PC-3 (cell line): ENCODE measurements at places on chromosomes 12 and 14.

GRCh38 chr14:89720741-89721729, 233.5 kb downstream of the EFCAB11 start:
- no peak for DNase-seq

DNA sequence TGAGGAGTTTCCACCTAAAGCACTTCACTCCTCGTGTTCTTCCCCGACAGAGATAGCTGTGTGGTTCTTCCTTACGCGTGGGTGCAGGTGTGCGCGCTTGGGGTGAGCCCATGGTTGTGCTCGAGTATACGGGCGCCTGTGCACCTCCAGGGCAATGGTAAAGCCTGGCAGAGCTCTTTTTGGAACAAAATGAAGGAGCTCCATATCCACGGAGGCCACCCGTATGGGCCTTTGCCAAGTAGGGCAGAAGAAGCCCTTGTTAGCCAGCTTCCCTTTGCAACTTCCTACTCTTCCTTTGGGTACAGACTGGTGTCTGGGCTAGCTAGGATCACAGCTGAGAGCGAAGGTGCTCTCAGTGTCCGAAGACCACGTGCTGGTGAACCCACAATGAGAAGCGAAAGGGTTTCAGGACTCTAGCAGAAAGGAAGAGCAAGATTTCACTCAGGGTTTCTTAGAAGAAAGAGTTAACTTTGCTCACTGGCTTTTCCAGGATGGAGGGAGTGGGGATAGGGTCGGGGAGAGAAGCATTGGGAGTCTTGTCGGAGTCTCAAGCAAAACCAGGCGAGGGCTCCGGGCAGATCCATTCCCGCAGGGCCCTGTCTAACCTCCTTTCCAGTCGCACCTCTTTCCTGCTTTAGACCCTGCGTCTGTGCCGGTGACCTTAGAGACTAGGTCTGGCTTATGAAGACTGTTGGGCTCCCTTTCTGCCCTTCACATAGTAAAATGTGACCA, 960 bp upstream of the LRFN5 start:
- DNase-seq = no peak

- DNase-seq = peak; percentile 63
These were observed 26.8 kb upstream of the DAAM1 start for GRCh38 chr14:59161561-59162175.

- DNase-seq = no peak
These were observed 126.0 kb downstream of the CHST11 start for GRCh38 chr12:104582739-104583138.

- DNase-seq = no peak
These were observed 1.6 kb upstream of the ACVRL1 start for GRCh38 chr12:51905471-51906429.

GRCh38 chr14:67710209-67710608, 8.5 kb downstream of the RDH12 start:
- peak; percentile 24 for DNase-seq

DNA sequence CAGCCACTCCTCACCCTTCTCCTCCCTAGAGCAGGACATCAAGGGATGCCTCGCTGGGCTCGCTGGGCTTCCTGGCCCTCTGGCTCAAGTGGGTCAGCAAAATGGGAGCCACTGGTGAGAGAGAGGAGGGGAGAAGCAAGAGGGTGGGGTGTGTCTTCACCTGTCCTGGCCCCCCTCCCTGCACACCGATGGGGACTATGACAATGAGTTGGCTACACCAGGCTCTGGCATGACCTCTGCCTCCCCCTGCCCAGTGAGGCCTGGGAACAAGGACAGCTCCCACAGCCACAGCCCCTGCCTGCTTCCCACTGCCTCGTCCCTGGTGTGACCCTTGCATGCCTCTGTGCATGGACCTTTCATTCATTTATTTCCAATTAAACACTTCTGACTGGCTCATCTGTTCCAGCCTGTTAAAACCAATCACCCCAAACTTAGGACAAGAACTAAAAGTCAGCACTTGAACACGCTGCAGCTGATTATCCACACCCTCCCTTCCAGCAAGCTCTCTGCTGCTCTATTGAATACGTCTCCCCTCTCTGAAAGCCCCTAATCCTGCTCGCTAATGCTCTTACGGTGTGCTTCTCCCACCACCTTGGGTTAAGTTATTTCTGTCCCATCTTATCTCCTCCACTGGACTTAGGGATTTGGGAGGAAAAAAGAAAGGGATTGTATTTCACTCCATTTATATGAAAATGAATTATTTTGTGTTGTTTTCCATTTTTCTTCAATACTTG, 5.8 kb upstream of the PPP2R5C start:
- no peak for DNase-seq

DNA sequence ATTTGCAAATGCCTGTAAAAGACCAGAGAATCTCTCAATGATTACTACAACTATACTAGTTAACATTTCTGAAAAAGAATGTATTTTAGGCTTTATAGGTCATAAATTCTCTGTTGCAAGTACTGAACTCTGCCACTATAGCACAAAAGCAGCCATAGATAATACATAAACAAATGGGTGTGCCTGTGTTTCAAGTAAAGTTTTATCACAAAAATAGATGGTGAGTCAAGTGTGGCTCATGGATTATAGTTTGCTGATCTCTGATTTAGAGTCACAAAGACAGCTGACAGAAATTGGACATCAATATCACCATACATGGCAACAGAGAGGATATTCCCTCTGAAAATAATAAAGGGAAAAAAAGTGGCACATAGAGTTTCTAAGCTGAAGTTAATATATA, 68.1 kb downstream of the FSCB start:
- DNase-seq = peak; percentile 66

- peak; percentile 2 for DNase-seq
These were observed at the start of gene SERPINA5 for GRCh38 chr14:94581127-94581999. Gene SERPINA5, plus strand, starts transcription at chr14:94581426. Its CDS starts 5,937 bp downstream, at chr14:94587363.

DNA sequence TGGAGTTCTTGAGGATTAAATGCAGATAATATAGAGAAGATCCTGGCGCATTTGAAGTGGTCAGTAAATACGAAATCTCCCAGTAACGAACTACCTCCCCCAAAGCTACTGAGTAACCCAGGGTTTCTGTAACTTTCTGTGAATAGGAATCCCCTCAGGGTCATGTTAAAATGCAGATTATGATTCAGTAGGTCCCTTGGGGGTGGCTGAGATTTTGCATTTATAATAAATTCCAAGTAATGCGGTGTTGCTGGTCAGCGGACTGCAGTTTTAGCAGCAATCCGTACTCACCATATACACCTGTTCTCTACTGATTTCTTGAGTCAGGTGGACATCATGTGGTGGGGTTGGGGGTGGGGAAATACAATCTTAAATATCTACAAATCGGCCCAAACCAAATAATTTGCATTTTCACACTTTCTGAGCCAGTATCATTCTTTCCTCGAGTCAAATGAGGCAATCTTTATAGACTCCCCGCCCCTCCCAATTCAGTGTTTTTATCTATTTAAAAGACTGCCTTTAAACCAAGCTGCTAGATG, 868 bp downstream of the SPATA7 start:
- no peak for DNase-seq

GRCh38 chr14:81289516-81289915, 68.8 kb upstream of the GTF2A1 start:
- DNase-seq = no peak

- no peak for DNase-seq
These were observed 264.0 kb upstream of the PLEKHG7 start for GRCh38 chr12:92438641-92439419.

GRCh38 chr14:35402323-35403113, 2.0 kb downstream of the NFKBIA start:
- DNase-seq = no peak

- DNase-seq = no peak
These were observed 15.8 kb downstream of the WNT5B start for GRCh38 chr12:1644534-1645438.

GRCh38 chr12:96205908-96206307, 11.7 kb downstream of the ELK3 start:
- DNase-seq = no peak

DNA sequence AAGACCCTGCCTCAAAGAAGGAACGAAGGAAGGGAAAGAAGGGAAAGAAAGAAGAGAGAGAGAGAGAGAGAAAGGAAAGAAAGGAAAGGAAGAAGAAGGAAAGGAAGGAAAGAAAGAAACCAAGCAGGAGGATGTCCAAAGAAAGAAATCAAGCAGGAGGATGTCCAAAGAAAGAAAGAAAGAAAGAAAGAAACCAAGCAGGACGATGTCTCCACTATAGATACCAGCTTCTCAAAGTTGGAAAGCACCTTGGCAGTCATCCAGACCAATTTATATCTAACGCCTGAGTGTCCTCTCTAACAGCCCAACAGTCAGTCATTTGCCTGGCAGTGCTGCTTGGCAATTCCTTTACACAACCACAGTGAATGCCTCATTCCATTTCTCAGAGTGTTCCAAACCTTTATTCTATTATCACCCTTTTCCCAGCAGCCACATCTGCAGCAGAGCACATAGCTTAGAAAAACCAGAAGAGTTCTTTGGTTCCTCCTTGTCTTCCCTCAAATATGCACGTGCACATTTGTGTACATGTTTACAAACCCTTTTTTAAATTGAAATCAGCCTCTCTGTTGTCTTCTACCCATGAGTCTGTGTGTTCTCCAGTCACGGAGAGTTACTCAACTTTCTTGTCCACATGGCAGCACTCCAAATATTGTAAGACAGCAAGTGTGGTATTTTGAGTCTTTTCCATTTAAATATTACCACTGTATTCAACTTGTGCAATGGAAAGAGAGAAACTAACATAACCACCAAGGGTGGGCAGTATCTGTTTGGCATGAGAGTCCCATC, 138.4 kb downstream of the STXBP6 start:
- DNase-seq = no peak

- no peak for DNase-seq
These were observed 267.6 kb downstream of the ADGRD1 start for GRCh38 chr12:131221061-131221956.
